ENCODE measurements at places on chromosomes 12 and 14.

GRCh38 chr14:100862277-100862676 lies 36.4 kb downstream of the MEG3 start:
- no peak for DNase-seq

- DNase-seq: no peak
Measured at GRCh38 chr12:84757978-84758377, 154.6 kb downstream of the SLC6A15 start.

DNA sequence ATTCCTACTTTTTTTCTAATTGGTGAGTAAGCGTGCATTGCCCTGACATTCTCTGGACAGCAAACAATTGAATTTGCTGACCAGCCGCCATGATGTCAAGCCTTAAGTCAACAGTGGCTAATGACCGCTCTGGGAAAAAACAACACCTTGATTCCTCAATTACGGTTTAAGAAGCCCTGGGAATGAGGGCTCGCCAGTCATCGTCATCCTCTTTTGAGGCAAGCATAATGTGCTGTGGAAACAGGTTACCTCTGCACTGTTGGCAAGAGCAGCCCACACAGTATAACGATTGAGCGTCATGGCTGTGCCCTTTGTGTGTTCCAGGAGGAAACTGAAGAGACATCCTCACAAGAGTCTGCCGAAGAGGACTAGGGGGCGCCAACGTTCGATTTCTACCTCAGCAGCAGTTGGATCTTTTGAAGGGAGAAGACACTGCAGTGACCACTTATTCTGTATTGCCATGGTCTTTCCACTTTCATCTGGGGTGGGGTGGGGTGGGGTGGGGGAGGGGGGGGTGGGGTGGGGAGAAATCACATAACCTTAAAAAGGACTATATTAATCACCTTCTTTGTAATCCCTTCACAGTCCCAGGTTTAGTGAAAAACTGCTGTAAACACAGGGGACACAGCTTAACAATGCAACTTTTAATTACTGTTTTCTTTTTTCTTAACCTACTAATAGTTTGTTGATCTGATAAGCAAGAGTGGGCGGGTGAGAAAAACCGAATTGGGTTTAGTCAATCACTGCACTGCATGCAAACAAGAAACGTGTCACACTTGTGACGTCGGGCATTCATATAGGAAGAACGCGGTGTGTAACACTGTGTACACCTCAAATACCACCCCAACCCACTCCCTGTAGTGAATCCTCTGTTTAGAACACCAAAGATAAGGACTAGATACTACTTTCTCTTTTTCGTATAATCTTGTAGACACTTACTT lies 138.9 kb downstream of the HMGA2 start:
- no peak for DNase-seq

GRCh38 chr14:73325630-73326299 lies 88.5 kb downstream of the PAPLN start:
- DNase-seq: no peak

GRCh38 chr14:47226877-47227520 lies 448.4 kb downstream of the MDGA2 start:
- DNase-seq: no peak

DNA sequence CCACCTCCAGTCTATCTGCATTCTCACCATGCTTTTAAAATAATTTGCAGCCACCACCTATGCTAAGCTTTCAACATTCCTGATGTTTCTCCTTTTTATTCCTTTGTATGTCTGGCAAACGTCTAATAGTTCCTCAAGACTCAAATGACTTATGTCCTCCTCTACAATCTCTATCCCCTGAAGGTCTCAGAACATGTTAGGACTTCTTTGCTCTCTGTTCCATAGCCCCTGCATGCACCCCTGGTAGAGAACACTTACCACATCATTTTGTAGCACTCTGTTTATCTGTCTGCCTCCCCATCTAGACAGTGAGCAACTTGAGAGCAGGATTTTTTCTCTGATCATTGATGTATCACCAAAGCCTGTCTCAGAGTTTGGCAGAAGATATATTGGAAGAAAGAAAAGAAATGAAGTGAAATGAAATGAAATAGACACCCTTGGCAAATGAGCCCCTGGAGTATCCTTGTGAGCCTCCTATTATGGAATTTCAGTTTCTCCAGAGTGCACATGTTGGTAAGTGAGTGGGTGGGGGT lies 1231.2 kb upstream of the FLRT2 start:
- DNase-seq: no peak

GRCh38 chr14:33081259-33081658 lies 142.6 kb downstream of the NPAS3 start:
- DNase-seq: no peak

DNA sequence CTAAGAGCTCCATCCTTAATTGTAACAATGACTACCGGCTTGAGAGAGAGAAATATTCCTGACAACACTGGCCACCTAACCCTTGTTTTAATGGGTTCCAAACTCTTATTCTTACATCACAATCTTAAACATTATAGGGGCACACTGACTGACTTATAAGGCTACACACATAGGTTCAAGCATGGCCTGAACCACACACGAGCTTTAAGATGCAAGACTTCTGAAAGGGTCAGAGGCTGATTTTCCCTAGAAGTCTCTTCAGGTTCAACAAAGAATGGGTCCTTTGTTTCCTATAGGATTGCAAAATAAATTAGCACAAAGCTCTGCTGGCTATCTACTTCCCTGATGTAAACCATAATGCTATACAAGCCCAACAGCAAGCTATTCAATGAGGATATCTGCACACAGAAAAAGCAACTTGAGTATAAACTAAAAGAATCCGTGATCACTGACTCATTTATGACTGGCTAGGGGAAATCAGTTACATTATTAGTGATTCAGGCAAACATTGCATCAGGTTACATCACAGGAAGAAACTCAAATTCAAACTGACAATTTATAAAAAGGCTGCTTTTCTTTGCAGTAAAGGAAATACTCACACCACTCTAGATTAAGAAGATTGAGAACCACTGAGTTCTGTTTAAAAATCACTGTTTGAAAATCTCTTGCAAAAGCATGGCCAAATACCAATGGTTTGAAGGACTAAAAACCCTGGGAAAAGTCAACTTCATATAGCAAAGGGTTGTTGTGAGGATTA lies 8.5 kb downstream of the BTG1 start:
- DNase-seq: no peak

DNA sequence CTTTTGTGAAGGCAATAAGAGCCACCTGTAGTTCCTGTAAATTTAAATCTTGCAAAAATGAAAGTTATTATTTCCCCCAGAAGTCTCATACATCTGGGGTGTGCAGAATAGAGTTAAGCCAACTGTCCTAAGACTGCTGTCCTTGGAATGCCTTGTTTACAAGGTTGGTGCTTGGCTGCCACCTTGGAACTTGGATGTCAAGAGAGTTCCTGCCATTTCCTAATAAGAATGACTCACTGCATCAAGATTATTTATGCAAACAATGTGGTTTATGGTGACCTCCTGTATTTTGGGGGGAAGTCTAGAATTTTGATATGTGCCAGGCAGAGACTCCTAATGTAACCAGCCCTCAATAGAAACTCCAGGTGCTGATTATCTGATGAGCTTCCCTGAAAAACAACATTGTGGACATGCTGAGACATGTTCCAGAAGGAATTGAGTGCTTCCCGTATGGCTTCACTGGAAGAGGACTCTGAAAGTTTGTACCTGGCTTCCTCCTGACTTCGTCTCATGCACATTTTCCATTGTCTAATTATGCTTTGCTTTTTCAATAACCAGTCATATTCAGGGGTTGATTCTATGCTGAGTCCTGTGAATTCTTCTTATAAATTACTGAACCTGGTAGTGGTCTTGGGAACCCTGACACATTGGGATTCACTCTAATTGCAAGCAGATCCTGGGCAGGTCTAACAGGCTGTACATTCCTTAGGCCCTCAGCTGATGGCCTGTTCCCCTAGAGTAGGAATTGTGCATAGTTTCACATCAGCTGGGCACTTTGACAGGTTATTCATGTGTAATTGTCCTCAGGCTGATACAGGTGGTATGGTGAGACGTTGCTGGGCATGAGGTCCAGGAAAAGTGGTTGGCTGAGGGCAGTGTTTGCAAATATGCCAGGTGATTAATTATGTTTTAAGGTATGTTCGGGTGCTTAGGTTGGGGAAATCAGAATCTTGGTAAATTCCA lies 1370.7 kb upstream of the TMEM132C start:
- no peak for DNase-seq

- no peak for DNase-seq
Measured at GRCh38 chr12:124492879-124493808, 74.3 kb downstream of the NCOR2 start.

DNA sequence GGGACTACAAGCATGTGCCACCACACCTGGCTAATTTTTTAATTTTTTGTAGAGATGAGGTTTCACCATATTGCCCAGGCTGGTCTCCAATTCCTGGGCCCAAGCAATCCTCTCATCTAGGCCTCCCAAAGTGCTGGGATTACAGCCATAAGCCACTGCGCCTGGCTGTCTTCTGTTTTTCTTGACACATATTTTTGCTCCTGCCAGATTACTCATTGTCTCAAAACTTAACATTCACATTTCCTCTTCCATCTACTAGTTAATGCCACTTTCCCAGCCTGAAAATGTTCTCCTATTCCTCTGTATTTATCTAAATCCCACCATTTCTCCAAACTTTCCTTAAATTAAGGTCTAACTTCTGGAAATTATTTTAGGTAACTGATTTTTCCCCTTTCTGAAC lies 36.2 kb upstream of the KCNH3 start:
- no peak for DNase-seq

DNA sequence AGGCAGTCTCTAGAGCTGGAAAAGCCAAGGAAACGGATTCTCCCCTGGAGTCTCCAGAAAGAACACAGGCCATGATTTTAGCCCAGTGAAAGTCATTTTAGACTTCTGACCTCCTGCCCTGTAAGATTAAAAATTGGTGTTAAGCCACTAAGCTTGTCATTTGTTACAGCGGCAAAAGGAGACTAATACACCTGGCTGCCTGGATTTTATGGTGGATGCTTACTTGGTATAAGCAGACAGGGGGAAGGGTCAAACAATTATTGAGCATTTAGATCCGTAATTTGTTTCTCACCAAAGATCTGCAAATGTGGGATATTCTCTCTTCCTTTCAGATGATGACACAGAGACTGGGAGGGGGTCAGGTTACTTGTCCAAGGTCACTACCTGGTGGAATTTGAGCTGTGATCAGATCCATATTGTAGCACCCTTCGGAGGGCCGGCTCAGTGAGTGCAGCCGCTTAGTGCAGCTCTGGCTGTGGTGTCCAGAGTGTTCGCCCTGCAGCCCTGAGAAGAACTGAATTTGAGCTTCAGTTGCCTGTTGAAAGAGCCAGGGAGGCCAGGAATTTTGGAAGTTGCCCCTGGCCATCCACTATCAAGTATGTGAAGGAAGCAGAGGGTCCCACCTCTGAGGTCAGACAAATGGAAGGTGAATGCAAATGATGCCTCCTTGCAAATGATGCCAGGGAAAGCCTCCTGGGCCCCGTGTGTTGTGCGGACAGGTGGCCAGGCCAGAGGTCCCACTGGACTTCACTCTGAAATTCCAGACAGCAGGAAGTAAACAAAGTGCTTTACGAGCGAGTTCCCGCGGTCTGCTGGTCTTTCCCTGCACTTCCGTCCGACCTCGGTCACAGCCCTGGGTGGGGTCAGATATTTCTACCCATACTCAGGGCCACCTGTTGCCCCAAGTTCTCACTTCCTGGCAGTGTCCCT lies 15.1 kb downstream of the GLRX5 start:
- DNase-seq: no peak

DNA sequence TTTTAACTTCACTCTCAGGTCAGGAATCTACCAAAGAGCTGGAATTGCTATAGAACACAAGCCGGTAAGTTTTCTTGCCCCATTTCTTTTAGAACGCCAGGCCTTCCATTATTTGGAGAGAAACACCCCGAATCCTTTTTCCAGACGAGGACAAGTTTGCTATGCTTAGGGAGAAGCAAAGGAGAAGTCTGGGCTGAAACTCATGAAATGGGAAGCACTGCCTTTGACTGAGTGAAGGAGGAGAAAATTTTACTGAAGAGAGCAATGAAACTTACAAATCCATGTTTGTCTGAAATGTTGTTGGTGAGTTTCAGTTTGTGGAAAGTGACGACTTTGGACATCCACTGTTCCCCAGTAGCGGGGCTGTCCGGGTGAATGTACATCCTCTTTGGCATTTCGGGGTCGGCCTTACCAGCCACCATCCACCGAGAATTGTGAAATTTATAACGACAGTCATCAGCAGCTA lies 3.3 kb downstream of the TBX3 start:
- DNase-seq: no peak

GRCh38 chr12:117090816-117091711 lies 8.2 kb downstream of the TESC start:
- DNase-seq: no peak

DNA sequence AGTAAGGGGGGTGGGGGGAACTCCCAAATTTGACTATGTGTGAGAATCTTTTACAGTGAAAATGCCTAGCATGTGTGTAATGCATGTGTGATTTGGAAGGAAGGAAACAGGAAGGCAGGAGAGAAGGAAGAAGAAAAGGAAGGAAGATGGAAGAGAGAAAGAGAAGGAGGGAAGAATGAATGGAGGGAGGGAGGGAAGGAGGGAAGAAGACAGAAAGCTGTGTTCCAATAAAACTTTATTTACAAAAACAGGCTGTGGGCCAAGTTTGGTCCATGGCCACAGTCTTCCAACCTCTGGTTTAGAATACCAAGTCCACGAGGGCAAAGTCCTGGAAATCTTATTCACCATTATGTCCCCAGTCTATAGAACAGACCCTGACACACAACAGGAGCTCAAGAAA lies 278.9 kb downstream of the KSR2 start:
- no peak for DNase-seq

DNA sequence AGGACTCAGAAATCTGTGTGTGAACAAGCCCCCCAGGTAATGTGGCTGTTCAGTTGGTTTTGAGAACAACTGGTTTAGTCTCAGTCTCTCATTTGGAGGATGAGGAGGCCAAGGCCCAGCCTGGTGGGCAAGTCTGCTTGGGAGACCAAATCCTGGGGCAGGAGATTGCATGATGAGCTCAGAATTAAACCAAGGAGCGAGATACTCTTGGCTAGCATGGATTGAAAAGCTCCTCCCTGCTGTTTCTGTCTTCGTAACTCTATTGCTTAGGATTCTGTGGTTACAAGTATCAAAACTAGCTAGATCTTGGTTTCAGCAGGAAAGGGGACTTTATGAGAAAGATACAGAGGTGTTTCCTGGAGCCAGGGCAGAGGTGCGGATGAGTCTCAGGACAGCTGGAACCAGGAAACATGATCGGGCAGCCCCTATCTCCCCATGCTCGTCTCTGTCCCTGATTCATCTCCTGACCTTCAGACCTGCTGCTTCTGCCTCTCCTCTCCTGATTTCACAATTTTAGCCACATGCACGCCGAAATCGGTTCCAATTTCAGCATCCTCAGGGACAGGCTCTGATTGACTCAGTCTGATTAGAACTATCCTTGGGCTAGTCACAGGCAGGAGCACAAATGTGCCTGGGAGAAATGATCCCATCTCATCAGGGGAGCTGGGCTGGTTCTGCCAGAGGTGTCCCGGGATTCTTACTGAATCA lies 40.2 kb upstream of the RIN3 start:
- no peak for DNase-seq
